Foreskin keratinocyte (primary cell): ENCODE measurements at places on chromosomes 2 and 18.

GRCh38 chr18:79440316-79441110, 44.8 kb downstream of the NFATC1 start:
- no peak for DNase-seq

DNA sequence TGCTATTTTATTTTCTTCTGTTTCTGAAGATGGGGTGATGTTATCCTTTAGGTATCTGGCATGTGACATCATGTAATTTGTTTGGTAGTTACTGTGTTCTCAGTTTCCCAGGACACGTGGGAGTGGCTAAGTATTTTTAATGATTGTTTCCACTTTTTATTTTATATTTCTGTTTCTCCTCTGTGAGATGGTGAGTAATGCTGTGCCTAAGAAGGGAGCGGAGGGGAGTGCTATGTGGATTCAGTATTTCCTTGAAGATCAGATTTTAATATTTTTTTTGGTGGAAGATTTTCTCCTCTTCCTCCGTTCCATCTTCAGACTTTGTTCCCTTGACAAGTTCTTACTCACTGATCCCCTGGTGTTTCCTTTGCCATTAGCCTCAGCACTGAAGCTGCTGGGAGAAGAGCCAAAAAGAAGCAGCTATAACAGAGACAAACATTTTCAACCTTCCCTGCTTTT, 180.0 kb upstream of the MMADHC start:
- DNase-seq: peak; percentile 59

DNA sequence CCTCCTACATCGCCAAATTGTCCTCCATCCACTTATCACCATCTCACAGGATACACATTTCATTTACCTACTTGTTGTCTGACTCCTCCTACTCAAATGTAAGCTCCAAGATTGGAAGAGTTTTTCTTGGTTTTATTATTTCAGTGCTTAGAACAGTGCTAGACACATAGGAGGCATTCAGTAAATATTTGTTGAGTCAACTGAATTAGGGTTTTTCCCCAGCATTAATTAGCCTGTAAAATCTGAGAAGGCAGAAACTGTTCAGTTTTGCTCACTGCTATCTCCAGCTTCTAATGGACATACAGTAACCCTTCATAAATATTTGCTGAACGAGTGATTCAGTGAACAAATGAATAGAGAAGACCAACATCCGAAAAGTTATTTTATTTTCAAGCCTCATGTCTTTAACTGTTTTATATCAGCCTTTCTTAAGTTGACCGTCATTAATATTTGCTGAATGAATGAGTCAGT, 800 bp downstream of the TTC21B start:
- peak; percentile 45 for DNase-seq

DNA sequence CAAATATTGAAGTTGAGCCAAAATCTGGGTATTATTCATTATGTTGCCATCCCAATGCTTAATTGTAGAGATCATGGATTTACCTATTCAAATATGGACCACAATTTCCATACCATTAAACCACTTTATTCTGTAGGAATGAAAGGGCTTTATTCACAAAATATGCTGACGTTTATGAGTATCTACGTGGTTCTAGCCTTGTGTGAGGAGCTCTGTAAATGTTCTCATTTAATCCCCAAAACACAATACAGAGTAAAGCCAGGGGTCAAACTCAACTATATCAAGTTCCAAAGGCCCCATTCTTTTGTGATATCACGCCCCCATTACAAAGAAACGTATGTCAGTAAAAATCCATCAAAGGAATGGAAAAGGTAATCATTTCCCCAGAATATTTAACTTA, 61.9 kb downstream of the ANTXR1 start:
- DNase-seq: no peak

GRCh38 chr2:72661985-72662384, 163.8 kb downstream of the EXOC6B start:
- no peak for DNase-seq

- DNase-seq: no peak
Observed at GRCh38 chr2:76314271-76315020, 603.7 kb upstream of the GCFC2 start.

DNA sequence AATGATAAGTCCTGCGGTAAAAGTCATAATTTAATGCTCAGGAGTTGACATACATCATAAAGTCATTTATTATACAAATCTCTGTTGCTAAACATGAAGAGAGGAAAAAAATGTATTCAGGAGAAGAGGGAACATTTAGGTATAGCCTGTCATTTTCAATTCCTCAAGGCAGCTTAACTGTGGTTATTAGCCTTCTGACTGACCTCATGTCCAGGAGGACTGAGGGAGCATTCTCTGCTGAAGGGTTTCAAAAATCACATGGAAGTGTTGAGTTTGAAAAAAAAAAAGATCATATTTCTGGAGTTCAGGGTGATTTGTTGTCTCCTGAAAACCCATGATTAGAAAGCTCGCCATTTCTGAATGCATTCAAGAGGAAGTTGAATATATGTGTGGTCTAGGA, 1371.1 kb upstream of the LRRTM1 start:
- no peak for DNase-seq

- DNase-seq: peak; percentile 59
Observed at GRCh38 chr18:40984856-40985255, 970.2 kb upstream of the PIK3C3 start.

GRCh38 chr2:145464866-145465265, 944.9 kb upstream of the ZEB2 start:
- no peak for DNase-seq

- DNase-seq: peak; percentile 47
Observed at GRCh38 chr2:25877431-25878360, 591 bp downstream of the ASXL2 start.

- DNase-seq: no peak
Observed at GRCh38 chr2:168185583-168186274, 61.7 kb downstream of the STK39 start.

- no peak for DNase-seq
Observed at GRCh38 chr18:75473316-75473715, 45.8 kb upstream of the SMIM21 start.

- DNase-seq: no peak
Observed at GRCh38 chr2:239394346-239394945, 6.4 kb downstream of the HDAC4 start.

DNA sequence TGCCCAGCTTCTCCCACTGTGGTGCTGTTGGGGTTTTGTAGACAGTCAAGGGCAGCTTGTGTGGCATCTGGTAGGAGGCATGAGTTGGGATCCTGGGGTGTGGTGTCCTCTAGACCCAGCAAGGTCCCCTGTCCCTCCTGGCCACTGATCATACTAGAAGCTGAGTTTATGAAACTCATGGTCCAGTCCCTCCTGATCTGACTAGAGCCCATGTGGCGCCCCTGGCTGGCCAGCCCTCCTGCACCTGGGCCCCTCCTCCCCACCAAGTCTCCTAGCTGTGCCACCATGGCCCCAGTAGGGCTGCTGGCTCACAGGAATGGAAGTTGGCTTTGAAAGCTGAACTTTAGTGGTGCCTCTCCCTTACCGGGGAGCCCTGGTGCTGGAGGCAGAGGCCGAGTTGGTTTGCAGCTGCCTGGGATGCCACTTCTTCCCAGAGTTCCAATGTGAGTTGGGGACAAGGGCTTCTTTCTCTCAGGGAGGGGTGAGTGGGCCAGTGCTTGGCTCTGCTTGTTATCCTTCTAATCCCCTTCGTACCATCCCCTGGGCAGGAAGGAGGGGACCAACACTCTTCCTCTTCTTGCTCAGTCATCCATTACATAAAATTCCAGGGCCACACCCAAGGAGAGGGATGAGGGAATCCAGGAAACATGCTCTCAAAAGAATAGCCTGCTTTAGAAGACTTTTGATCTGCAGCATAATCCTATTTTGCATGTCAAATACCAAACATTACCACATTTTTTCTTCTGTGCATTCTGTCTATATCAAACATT, 37.5 kb upstream of the HAAO start:
- DNase-seq: peak; percentile 54

DNA sequence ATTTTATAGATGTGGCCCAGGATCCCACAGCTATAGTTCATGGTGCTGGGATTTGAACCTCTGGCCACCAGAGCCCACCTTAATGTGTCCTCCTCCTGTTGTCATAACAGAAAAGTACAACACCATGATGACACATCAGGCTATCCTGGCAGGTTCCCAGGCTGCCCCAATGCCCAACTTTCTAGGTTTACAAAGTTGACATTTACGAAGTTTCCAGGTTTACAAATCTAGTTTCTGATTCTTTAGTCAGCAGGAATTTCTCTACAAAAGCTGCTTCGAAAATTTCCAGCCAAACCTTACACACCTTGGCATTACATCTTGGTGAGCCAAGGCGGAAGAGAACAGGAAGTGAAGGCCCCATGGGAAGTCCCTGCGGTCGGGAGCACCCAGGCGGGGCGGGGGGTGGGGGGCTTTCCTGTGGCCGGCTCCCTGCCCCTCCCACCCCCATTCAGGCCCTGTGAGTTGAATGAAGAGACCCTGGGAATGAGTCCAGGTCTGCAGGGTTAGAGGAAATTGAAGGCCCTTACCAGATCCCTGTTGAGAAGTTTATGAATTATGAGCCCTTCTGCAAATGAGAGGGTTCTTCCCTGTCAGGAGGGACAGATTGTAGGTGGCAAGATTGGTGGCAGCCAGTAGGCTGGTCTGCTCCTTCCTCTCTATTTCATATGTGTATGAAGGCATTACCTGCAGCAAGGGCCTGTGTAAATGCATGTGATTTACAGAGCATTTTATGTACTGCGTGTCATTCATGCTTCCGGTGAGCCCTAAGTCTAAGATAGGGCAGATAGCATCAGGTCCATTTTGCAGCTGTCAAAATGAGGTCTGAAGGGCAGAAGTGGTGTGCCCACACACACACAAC, 11.1 kb upstream of the IL1RN start:
- DNase-seq: peak; percentile 83

DNA sequence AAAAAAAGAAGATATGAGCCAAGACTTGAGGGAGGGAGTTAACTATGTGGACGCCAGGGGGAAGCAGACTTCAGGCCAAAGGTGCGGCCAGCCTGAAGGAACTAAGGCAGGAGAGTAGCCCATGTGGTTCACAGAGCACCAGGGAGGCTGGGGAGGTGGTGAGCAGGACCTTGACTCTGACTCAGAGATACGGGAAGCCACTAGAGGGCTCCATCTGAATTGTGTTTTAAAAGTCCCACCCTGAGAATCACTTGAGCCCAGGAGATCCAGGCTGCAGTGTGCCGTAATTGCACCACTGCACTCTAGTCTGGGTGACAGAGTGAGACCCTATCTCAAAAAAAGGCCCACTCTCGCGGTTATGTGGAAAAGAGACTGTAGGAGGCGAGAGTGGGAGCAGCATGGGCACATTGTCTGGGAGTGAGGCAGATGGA, 12.3 kb downstream of the CEP192 start:
- DNase-seq: peak; percentile 51

- DNase-seq: no peak
Observed at GRCh38 chr2:111185361-111186022, 64.8 kb downstream of the BCL2L11 start.
